ENCODE measurements at places on chromosomes 11 and 22.

GRCh38 chr11:20070459-20070858, 89.8 kb downstream of the DBX1 start:
- no peak for DNase-seq

GRCh38 chr11:115455613-115456012, 48.6 kb downstream of the CADM1 start:
- DNase-seq, result no peak

- no peak for DNase-seq
These were observed 67.2 kb upstream of the OLFML1 start for GRCh38 chr11:7418061-7418460.

GRCh38 chr11:93908689-93909088, 58.3 kb upstream of the VSTM5 start:
- no peak for DNase-seq

DNA sequence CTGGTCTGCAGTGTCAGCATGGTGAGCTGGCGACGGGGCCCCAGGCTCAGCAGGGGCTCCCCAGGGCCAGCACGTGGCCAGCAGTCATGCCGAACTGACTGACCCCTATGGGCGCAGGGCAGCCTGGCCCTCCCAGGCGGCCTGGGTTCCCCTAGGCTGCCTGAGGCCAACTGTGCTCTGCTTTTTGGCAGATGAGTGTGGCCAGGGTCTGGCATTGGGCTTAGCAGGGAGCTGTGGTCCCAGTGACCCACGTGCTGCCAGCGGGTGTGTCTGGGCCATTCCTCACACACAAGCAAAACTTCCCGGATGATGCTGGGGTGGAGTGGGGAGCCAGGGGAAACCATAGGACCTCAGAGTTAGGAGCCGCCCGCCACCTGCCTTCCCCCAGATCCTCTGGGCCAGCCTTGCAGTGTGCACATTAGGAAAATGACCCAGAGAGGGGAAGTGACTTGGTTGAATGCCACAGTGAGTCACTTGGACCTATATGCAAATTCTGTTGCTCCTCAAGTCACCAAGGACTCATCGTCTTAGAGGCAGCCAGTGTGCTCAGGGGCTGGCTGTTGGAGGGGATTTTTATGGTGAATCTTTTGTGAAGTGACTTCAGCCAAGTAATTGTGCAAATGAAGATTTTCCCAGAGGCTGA, 6.5 kb downstream of the ADORA2A start:
- no peak for DNase-seq

Data from thymus (tissue), 14 donors.